ENCODE measurements at places on chromosomes 16 and 17. TPM values are rescaled to one million over a fixed set of nuclear protein-coding genes. Genes with fewer than 3 reads are reported as not detected.

Gene RAB37
- 3.2 TPM for total RNA-seq

Gene GALNS
- 17.1 TPM for total RNA-seq

Gene LITAFD
- total RNA-seq, result not detected

Gene OR1A1
- total RNA-seq, result not detected

Gene TBC1D26
- not detected for total RNA-seq

Gene SMIM5
- total RNA-seq, result 11.4 TPM

Gene HAP1
- not detected for total RNA-seq

Gene DNAI2
- total RNA-seq, result not detected

Gene TAC4
- total RNA-seq, result not detected

Gene KCNG4
- total RNA-seq, result not detected

Gene SPATA33
- 2.4 TPM for total RNA-seq

Gene PERCC1
- total RNA-seq, result not detected

Gene ABCA9
- total RNA-seq, result 22.5 TPM

Gene LRRC37A
- 1.5 TPM for total RNA-seq

Gene CES5A
- total RNA-seq, result 0.26 TPM

Gene TMEM204
- 26.7 TPM for total RNA-seq

Gene CSH1
- total RNA-seq, result not detected

Gene GPRC5B
- 58.1 TPM for total RNA-seq

Gene SYCE1L
- 2.7 TPM for total RNA-seq

Gene PYDC1
- not detected for total RNA-seq

Gene PRAC2
- total RNA-seq, result not detected

Gene KCNJ2
- total RNA-seq, result 4.8 TPM

Gene CDYL2
- 7.1 TPM for total RNA-seq

Gene DNAH3
- not detected for total RNA-seq

Gene KANSL1
- 40.7 TPM for total RNA-seq

Gene PYY
- not detected for total RNA-seq

Gene FBXO39
- total RNA-seq, result 0.12 TPM

Gene ADAM11
- total RNA-seq, result 19.5 TPM

Gene CLDN7
- 4.9 TPM for total RNA-seq

Gene ZNF232
- 5.1 TPM for total RNA-seq

Gene CHST6
- total RNA-seq, result 4.6 TPM

Gene OR2C1
- not detected for total RNA-seq

Gene CYGB
- total RNA-seq, result 45.7 TPM

Gene GRIN2A
- 6.5 TPM for total RNA-seq

Gene ANKRD40CL
- not detected for total RNA-seq

Gene ZG16
- not detected for total RNA-seq

Gene RASD1
- 55.1 TPM for total RNA-seq

Gene KRTAP4-4
- total RNA-seq, result not detected

Gene GPR179
- total RNA-seq, result not detected

Gene KRT33B
- not detected for total RNA-seq

Gene ESRP2
- 0.32 TPM for total RNA-seq

Gene NDUFB10
- 435 TPM for total RNA-seq

Gene KSR1
- total RNA-seq, result 23.8 TPM

Gene ITGAX
- 1.7 TPM for total RNA-seq

Gene FOXJ1
- not detected for total RNA-seq

Gene VASN
- total RNA-seq, result 10.6 TPM

Gene CAVIN1
- 258 TPM for total RNA-seq

Gene SHCBP1
- total RNA-seq, result 0.76 TPM

Measured in left cardiac atrium (tissue), 4 donors.